NAMALWA (cell line): ENCODE measurements at places on chromosomes 7 and 10.

DNA sequence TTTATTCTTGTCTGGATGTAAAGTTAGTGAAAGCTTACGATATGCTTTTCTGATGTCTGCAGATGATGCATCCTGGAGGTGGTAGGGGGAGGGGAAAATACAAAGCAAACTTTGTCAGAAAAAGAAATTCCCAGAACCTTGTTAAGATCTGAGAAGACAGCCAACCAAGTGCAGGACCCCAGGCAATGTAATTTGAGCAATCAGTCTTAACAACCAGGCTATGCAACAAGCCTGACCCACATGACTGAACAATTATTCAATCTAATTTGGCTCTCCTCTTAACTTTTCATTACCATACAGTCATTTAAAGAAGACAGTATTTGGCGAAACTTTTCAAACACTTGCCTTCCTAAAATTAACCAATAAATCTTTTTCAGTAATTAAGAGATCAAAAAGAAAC, 74.5 kb downstream of the DNAJC1 start:
- no peak for DNase-seq

GRCh38 chr7:2613931-2614600, 17.7 kb upstream of the TTYH3 start:
- DNase-seq = peak; percentile 63

- DNase-seq = no peak
Measured at GRCh38 chr7:8742837-8743236, 309.4 kb downstream of the NXPH1 start.

- no peak for DNase-seq
Measured at GRCh38 chr10:102998399-102998907, 80.4 kb downstream of the CNNM2 start.

DNA sequence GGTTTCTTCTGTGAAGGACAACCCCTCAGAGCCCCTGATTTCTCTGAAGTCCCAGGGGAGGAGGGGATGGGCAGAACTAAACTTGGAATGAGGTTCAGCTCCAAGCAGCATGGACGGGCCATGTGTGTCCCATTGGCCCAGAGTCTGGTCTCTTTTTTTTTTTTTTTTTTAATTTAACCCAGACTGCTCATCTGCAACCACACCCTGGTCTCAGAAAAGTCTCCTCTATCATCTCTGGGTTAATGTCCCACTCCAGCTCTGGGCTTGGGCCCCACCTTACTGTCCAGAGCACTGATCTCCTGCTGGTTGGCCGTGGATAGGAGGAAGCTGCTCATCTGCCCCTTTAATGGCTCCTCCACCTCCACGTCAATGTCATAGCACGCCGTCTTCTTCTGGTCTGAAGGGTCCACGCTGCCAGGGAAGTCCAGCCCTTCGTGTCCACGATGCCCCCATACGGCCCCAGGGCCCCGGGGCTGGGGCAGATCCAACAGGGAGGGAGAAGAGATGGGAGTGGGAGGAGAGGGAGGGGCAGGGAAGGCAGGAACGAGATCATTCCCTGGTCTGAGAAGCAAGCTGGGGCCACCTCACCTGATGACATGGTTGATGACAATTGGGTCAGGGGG, 7.7 kb downstream of the CHPF2 start:
- DNase-seq = no peak

- DNase-seq = no peak
Measured at GRCh38 chr7:70372768-70373515, 759.0 kb upstream of the GALNT17 start.

DNA sequence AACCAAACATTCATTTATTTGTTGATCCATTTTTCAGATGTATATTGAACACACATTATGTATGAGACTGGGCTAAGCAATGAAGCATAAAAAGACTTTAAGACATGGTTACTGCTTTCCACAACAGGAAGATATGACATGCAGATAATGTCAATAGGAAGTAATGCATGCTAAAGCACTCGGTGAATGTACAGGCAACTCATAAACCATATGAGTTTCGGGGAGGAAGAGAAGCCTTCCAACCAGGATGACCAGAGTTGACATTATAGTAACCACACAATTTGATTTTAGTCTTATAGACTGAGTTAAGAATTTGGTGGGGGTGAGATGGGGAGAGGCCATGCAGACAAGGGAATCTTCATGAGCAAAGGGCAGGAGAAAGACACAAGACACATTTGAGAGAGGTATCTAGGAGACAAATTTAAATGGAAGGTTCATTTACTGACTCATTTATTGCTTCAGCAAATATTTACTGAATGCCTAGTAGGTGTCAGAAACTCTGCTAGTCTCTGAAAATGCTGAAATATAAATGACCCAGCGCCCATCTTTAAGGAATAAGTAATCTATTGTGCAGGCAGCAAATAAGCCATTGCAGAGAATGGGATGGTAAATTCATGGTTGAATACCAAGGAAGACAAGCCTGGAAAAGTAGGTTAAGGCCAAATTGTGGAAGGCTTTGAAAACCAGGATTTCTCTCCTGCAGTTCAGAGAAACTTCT, 19.0 kb upstream of the SLK start:
- no peak for DNase-seq

DNA sequence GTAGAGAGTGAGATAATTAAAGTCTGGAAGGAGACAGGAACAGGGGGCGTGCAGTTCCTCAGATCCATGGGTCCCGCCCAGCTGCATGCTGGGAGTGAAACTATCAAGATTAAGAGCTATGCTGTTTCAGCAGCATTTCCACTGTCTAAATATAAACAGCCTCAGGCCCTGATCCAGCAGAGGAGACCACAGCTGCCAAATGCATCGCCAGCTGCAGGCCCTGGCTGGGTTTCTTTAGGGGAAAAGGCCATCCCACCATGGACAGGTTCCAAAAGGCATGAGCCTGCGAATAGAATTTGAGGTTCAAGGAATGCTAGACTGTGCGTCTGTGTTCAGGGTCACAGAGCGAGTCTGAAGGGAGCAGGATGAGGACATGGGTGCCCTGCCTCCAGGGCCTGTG, 411.4 kb downstream of the PAXIP1 start:
- DNase-seq = no peak

GRCh38 chr10:72186982-72187330, 28.9 kb upstream of the ANAPC16 start:
- no peak for DNase-seq

DNA sequence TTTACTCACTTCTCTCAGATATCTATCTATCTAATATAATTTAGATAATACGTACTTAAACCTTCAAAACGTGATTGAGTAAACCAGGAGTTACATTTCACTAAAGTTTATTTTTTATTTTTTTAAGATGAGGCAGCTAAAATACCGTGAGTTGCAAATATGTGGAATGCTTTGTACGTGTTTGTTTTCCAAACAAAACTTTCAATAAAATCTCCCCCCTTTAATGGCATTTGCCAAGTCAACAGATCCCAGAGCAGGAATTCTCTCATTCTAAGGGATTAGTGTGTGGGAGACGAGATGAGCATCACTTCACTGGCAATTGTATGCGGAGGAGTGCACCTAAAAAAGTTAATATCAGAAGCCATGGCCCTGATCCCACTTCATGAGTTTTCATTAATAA, 53.7 kb upstream of the MAGI2 start:
- DNase-seq = no peak

DNA sequence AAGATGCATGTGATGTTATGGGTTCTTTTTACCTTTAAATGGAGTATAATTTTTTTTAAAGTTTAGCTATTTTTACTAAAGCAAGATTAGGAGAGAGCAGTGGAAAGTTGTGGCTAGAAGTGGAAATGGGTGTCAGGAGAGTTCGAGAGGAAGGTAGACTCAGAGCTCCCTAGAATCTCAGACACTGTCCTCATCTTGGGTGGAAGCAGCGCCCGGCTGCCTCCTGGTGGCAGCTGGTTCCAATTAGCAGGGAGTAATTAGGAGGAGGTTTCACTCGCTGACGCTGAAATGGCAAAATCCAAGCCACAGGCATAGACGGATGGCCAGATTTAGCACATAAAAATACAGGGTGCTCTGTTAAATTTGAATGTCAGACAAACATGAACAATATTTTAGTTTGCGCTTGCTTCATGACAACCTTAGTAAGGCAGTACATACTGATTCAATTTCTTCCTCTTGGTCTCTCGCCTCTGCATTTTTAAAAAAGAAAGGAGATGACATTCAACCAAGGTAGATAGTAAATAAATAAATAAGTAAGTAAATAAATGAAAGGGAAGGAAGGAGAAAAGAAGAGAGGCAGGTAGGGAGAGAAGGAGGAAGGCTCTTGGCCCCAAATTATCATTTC, 58.5 kb downstream of the LGI1 start:
- DNase-seq = peak; percentile 61

- DNase-seq = peak; percentile 31
Measured at GRCh38 chr10:102065561-102066398, 631 bp downstream of the HPS6 start.

GRCh38 chr7:118324790-118325449, 100.4 kb downstream of the ANKRD7 start:
- no peak for DNase-seq

- no peak for DNase-seq
Measured at GRCh38 chr10:119301397-119301796, 94.0 kb downstream of the GRK5 start.

DNA sequence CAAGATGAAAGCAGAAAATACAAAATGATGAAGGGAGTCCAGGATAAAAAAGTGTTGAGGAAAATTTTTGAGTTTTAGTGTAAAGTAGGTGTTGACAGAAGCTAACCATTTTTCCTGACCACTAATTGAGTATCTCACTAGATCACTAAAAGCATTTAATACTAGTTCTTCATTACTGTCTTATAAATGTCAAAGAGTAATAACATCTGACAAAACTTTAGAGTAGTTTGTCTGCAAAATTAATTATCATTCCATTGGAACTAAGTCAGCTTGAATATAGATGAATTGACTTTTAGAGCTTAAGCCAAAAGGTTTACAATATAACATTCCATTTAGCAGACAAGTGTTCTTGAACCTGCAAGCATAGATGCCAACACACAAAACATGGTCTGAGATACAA, 232.9 kb downstream of the FOXP2 start:
- DNase-seq = no peak

DNA sequence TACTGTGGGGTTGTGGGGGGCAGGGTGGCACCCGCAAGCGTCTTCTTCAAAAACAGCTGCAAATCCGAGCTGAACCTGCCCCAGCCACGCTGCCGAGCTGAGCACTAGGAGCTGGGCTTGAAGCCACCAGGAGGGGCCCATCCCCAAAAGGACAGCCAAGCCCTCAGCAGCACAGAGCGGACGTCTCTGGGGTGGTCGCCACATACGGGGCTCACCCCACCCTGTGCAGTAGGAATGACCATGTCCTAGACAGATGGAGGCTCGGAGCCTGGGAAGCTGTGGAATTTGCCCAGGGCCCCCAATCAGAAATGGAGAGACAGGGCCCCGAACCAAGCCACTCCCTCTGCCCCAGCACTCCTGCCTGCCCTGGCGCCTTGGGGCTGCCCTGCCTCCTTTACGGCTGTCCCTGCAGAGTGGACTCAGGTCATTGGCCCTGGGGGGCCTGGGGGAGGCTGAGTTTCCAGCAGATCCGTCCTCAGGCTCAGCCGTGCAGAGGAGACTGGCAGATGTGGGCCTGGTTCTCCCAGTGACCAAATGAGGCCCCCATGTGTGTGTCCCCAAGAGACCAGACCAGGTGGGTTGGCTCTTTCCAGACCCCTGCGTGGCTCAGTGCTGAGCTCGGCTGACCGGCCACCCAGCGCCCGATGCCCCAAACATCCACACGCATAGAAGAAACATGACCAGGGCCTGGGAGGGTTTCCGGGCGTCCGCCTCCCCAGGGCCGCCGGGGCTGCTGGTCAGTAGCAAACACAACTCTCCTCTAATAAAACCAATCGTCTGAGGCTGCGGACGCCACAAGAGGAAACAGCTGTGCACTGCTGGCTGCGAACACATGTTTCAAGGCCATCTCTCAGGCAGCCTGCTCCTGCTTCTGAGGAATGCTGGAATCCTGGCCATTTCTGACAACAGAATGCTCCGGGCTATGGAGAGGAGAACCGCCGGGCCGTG, 54.9 kb downstream of the PDGFA start:
- no peak for DNase-seq

- DNase-seq = no peak
Measured at GRCh38 chr10:71550628-71551027, 153.9 kb downstream of the CDH23 start.

- no peak for DNase-seq
Measured at GRCh38 chr10:26959841-26960240, 99.1 kb upstream of the ABI1 start.

DNA sequence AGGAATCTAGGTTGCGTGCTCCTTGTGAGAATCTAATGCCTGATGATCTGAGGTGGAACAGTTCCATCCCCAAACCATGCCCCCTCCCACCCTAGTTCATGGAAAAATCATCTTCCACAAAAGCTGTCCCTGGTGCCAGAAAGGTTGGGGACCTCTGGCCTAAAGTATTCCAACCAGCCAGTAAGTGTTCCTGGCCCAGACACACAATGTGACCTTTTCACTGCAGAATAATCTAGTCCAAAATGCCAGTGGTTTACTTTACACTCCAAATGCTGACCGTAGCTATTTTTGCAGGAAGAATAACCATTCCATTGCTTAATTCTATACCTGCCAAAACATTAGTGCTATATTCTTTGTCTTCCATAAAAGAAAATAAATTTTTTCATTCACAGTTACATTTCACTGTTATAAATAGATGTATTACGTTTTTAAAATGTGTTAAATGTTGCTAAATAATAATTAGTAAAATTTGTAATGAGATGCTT, 10.4 kb downstream of the CNNM1 start:
- no peak for DNase-seq

GRCh38 chr10:121919666-121920065, 8.2 kb downstream of the ATE1 start:
- DNase-seq = peak; percentile 71

DNA sequence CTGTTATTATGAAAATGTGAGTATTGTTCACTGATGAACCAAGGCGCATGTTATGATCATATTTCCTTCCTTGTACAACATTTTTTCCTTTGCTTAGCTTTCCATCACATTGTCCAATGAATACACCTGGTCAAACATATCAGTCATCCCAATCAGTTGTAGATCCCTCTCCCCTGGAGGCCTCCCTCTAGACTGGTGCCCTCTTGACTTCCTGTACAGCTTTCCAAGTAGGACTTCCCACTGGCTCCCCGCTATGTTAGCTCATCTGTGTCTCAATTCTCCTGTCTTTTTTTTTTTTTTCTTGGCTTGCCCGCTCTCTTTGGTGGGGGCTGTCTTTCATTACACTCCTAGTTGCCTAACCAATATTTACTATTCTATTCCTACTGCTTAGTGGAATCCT, 214.2 kb upstream of the NPY start:
- no peak for DNase-seq

DNA sequence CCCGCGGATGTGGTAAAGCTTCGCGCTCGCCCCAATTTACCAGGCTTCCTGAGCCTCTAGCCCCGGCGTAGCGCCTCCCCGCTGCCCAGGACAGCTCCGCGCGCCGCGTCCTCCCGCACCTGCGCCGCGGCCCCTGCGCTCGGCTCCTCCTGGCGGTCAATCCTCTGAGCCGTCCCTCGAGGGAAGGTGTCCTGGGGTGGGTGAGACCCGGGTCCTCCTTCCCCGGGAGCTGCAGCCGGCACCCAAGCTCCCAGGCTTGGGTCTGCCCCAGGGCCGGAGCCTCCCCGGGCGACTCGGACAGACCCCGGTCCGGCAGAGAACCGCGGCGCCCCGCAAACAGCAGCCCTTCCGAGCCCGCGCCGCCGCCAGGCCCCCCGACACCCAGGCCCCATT, 512 bp downstream of the OSBPL3 start:
- peak; percentile 82 for DNase-seq
